RWPE2 (cell line): ENCODE measurements at places on chromosomes 1 and 21.
A peak's percentile ranks its signal among the peaks of the same experiment; 100 is the strongest.

- no peak for DNase-seq
Measured at GRCh38 chr1:153537376-153537730, 1.6 kb upstream of the S100A6 start.

GRCh38 chr1:212242985-212243308 lies 42.3 kb upstream of the PPP2R5A start:
- DNase-seq, result no peak

DNA sequence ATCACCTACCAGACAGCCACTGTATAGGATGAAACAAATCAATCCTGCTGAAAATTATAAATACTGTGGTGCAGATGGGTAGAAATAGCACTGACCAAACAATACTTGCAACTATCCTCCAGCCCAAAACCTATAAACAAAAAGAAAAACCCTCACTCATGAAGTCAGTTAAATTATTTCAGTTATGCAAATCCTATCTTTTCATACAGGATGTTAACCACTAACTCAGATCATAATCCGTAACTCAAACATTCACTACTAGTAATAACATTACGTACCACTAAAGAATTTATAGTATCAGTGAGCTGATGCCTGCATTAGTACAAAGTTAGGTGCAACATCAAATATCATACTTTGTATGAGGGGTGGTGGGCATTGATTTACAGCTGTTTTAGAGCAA lies 2.6 kb downstream of the NDC1 start:
- DNase-seq, result no peak

DNA sequence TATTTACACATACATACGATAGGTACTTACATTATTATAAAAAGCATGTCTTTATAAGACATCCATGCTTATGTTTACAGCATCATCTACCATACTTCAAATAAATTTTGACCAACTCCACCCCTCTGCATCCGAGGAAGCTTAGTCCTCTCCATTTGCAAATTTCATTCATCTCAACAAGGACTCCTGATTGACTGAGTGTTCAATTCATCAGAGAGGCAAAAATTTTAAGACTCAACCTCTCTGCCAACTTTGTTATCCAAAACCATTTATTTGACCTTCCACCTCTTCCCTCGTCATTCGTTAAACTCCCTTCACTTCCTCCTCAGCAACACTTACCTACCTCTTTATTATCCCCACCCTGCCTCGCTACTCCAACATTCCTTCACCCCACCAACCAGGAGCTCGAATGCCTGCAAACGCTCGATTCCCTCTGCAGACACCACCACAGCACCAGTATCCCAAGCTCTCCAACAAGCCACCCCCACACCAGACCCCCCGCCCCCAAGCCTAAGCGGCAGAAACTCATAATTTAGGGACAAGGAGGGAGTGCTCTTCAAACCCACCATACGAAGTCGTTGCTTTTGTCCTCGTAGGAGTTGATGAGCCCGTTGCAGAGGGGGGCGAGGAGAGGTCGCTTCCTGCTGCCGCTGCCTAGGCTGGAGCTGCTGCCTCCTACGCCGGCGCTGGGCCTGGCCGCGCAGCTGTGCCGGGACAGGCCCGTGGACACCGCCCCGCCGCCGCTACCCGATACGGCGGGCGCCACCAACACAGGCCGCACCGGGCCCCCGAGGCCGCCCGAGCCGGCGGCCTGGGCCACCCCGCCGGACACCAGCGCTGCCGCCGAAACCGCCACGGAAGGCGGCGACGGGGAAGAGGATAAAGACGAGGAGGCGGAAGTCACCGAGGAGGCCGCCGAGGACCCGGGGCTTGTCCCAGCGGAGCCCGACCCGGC lies 803 bp downstream of the COP1 start:
- DNase-seq, result peak; percentile 51

- DNase-seq, result no peak
Measured at GRCh38 chr1:155871390-155871789, 12.0 kb downstream of the SYT11 start.

DNA sequence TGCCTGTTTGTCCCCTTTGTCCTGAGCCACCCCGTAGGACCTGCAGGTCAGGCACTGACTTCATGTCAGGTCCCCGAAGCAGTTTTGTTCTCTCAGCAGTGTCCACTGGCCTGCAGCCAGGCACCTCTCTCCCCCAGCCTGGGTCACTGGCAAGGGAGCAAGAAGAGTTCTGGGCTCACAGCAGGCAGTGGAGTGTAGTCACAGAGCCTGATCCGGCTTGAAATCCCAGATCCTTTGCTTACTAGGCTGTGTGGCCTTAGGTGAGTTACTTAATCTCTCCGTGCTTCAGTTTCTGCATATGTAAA lies 34.2 kb downstream of the L1TD1 start:
- no peak for DNase-seq

GRCh38 chr1:51551081-51551480 lies 32.0 kb upstream of the EPS15 start:
- DNase-seq, result no peak

GRCh38 chr21:34702341-34703170 lies 33.8 kb downstream of the CLIC6 start:
- DNase-seq, result no peak

- peak; percentile 76 for DNase-seq
Measured at GRCh38 chr1:164771619-164772361, 212.8 kb downstream of the PBX1 start.

- no peak for DNase-seq
Measured at GRCh38 chr1:205950826-205951549, 7.7 kb upstream of the SLC26A9 start.

DNA sequence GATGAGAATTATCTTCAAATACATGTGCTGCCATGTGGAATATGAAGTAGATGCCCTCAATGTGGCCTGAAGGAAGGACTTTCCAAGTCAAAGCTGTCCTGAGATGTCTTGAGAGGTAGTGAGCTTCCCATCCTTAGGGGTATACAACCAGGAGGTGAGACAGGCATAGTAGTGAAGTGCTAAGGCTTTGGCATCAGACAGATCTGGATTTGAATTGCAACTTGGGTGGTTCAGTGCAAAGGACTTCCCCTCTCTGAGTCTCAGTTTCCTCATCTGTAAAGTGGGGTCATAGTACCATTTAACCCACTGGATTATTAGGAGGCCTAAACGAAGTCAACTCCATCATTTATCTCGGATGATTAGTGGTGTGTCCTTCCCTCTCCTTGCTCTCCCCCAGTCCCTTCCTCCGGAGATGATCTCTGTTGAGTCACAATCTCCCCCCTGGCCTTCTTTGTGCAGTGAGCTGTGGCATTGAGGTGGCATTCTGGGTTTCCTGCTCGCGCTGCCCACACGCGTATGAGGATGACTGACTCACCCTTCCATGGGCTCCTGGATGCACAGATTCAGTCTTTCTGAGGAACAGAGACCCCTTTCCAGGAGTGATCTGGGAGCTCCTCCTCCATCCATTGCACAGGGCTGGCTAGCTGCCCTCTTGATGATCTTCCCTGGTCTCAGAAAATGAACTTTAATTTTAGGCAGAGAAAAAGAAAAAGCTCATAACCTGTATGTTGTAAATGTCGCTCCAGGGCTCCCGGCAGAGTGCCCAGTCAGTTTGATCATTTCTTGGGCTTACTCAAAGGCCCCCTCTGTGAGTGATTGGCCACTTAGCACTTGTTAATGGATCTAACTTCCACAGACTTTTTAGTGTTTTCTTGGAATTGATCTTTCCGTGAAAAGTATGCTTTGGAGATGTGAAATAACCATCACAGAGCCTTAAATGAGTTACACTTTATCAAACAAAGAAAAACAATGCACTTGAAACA lies 354.6 kb downstream of the PTPRU start:
- DNase-seq, result no peak

GRCh38 chr1:37323486-37324377 lies 150.6 kb upstream of the ZC3H12A start:
- DNase-seq, result no peak

DNA sequence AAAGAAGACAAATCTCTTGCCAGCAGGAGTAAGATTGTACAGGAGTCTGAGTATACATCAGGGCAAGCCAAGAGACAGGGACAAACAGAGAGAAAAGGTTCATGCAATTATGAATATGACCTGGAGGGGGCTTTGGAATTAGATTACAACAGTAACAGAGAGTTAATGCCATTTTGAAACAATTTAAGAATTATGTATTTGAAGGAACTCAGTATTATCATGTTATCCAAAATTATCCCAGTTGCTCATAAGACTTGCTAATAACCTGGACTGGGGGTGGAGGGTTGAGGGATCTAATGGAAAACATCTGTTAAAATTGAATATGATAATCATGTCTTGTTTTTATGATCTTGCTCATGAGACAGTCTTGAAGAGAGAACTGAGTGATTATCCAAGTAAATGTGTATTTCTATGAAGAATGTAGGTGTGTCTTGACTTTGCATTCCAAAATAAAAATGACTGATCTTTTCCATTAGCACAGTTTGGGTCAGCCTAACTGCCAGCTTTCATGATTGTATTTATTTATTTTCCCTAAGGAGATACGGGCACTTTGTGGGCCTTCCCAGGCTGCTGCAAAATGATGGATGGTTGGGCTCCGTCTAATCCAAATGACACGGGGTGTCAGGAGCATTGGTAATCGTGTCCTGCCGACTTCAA lies 117.7 kb downstream of the ERG start:
- DNase-seq, result no peak

DNA sequence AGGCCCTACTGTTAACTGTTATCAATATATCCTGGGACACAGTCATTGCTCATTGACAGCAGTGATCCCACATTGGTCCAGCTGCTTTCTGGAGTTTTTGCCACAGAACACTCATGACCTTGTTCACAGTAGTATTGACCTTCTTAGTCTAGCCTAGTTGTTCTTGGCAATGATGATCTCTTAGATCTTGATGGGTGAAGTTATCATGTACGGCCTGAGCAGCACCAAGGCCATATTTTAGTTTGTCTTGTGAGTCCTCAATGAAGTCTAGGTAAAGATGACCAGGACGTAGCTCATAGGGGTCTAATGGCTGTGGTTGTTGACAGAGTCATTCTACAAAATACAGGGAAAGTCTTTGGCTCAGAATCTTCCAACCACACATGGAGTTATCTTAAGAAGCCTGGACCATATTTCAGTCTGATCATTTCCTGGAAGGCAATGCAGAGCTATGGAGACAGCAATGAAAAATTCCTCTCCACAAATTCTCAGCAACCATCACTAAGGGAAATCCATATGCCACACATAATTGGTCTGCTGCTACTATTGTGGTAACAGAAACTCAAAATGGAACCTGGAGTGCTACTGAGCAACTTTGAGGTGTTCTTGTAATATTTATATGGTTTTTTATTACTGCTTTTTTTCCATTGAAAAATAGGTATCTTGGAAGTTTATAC lies 279.6 kb downstream of the GRIK1 start:
- no peak for DNase-seq

GRCh38 chr1:185798505-185798904 lies 64.3 kb downstream of the HMCN1 start:
- no peak for DNase-seq

- no peak for DNase-seq
Measured at GRCh38 chr1:154411525-154411924, 6.4 kb downstream of the IL6R start.

DNA sequence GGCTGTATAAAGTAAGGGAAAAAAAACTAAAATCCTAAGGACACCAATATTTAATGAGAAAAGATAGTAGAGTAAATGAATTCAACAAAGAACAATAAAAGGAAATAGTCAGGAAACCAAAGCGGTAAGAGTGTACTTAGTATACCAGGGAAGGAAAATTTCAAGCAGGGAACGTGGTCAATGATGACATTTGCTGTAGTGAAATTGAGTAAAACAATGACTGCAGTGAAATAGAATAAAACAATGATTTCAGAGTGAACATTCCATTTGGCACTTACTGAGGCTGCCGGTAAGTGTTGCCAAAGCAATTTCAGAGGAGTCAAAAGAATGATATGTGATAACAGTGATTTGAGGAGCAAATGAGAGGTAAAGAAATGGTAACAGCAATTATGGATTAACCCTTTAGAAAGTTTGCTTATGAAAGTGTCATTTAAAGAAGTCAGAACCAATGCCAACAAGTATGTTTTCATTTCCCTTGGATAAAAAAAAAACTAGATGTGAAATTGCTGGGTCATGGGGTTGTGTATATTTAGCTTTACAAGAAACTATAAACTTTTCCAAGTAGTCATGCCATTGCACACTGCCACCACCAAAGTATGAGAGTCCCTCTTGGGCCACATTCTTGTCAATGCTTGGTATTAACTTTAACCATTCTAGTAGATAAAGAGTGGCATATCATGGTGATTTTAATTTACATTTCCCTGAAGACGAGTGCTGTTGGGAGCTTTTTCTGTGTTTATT lies 50.5 kb downstream of the VCAM1 start:
- no peak for DNase-seq

DNA sequence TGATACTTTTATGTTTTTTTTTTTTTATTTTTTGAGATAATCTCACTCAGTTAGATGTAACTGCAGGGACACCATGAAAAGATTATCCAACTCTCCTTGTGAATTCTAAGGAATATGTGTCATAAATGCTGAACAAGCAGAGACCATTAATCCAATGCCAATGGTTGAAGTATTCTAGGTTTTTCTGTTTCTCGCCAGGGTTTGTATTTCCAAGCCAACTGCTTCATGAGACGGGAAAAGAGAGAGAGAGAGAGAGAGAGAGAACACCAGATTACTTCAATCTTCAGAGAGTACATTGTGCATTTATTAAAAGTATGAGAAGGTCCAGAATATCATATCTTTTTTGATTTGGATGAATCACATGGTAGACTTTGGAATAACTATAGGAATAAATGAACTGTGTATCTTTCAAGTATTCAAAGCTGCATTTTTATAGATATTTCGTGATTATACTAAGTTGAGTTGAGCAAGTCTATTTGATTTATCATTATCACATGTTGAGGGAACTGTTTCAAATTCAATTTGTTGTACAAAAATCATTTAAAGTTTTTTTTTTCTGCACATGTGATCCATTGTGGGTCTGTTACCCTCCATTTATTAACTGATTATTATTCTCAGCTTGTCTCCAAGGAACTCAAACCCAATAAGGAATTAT lies 108.4 kb downstream of the PLA2G4A start:
- no peak for DNase-seq

DNA sequence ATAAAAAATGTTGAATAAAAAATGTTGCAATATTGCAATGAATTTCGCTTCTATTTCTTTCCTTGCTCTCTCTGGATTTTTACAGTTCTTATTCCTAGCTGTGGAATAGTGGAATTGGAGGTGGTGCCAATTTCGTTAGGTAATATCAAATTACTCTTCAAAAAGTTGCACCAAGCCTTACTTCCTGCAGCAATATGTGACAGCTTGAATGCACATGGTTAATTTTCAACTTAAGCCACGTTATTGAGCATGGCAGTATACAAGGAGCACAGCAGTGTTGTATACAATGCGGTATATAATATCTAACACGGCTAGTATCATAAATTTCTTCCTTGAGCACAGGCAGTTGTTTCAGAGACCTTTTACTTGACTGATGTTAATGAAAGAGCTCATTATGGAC lies 152.5 kb downstream of the NOS1AP start:
- no peak for DNase-seq

- no peak for DNase-seq
Measured at GRCh38 chr1:228917342-228917741, 182.1 kb downstream of the RHOU start.

DNA sequence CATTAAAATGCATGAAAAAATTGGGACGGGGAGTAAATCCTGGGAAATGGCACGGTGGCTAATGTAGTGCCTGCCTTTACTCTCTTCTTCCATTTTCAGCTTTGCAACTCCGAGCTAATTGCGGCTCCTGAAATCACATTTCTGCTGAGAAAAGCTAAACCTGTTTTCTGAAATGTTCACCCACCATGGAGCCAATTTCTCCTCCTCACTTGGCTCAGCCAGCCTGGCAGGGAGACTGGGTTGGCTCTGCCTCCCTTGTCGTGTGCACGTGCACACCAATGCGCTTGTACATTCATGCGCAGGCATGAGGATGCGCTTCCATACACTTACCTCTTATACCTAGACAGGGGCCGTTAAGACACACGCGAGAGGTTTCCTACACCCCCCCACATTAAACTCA lies 165.4 kb downstream of the PLXNA2 start:
- DNase-seq, result no peak
